ENCODE measurements at places on chromosomes 5 and 9.

DNA sequence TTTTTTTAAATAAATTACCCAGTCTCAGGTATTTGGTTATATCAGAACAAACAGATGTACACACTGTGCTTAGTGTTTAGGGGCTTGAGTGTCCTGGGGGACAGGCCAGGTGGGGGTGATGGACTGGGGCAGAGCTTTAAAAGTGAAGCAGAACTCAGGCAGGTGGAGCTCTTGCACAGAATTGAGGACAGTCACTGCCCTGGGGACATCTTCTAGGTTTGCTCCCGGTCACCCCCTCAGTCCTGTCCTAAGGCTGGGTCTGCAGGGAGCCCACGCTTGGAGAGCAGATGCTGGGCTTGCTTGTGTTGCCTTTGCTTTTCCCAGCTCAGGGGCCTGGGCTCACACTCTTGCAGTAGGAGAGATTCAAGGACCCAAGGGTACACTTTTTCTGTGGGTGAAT lies 10.8 kb downstream of the GADD45G start:
- no peak for DNase-seq

DNA sequence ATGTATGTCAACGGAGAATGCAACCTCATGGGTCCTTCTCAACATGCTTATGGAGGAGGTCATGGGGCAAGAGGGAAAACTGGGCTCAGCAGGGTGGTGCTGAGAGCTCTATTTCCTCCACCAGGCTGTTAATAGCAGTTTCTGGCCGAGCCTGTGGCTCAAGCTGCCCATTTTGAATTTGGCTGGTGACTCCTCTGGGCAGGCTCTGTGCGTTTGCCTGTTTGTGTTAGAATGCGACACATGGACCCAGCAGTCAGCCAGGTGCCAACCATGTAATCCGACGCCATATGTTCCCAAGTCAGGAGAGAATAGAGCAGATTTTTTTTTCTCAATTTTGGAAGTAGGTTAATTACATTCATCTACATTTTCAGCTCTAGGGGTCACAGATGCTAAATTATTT lies 387.7 kb upstream of the CLINT1 start:
- no peak for DNase-seq

DNA sequence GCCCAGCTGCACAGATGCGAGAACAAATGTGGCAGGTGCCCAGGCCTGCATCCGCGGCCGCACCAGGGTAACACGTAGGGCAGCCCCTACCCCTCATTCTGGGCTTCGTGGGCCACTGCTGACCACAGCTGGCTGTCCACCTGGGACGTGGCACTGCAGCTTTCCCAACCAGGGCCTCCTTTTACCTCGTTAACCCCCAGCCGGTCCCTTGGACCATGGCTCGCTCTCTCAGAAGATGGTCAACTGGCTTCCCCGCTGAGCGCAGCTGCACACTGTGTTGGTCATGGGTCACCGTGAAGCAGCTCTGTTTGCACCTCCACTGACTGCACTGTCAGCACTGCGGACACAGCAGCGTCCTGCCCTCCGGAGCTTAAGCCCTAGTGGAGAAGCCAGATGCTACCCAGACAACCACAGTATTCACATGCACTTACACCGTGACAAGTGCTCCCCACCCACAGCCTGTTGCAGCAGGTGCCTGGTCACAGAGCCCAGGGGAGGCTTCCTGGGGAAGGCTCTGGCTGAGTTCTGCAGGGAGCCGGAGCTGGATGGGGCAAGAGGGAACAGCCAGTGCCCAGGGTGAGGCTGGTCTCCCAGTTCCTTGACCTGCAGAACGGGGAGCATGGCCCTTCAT lies 10.5 kb upstream of the PLEKHG4B start:
- DNase-seq, result no peak

- no peak for DNase-seq
Observed at GRCh38 chr5:56565644-56566043, 249.7 kb upstream of the MAP3K1 start.

GRCh38 chr5:94175912-94176311 lies 434.5 kb upstream of the POU5F2 start:
- no peak for DNase-seq

GRCh38 chr5:54309276-54309675 lies 1.1 kb downstream of the ARL15 start:
- no peak for DNase-seq

DNA sequence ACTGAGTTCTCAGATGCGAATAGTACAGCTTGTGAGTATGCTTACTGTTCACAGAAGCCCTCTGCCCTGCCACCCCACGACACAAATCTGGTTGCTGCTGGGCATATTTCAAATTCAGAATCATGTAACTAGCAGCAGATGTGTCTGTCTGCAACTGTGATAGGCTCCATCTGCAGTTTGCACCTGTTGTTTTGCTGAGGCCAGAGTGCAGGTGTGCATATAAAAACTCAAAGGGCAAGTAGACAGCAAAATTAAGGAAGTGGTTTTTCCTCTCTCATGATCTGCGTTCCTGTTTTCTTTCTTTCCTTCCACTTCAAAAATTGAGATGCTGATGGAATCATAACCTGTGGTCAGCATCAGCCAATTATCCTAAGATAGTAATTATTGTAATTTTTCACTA lies 1000.5 kb downstream of the PTPRD start:
- DNase-seq, result no peak

- no peak for DNase-seq
Observed at GRCh38 chr9:130934702-130935647, 4.1 kb downstream of the FIBCD1 start.

DNA sequence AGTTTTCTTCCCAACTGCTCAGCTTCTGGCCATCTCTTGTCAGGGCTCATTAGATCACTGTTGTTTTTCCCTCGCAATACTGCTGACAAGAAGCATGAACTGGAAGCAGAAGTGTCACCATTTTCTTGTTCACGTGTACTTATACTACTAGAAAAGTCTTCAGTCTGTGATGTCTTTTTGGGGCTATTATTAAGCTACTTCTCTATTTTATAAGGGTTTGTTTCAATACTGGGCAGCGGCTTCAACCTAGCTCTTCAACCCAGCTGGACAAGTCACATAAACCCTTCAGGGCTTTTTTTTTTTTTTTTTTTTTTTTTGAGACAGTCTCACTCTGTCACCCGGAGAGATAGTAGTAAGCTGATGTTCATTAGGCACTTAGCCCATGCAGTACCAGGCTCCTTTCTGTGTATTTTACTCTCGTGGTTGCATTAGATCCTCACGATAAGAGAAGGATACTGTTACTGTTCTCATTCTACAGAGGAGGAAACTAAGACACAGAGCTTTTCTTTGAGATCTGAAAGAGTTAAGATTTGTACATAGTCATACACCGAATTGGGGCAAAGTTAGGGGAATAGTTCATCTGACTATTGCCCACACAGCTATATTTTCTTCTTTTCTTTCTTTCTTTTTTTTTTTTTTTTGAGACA lies 20.5 kb downstream of the RAPGEF1 start:
- no peak for DNase-seq

- no peak for DNase-seq
Observed at GRCh38 chr5:60229691-60230185, 336.2 kb upstream of the PDE4D start.

DNA sequence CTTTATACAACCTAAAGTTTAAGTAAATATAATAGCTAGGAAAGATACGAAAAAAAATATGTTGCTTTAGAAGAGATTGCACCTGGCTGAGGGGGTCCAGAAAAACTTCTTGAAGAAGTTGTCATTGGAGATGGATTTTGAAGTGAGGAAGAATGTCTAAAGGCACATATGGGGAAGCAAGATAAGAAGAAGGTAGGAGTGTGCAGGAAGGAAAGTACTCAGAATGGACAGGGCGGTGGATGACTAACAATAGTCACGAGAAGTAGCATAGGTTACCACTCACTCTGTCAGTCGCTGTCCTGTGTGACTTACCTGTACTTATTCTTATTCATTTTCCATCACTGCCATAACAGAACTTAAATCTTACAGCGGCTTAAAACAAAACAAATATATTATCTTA lies 251.6 kb downstream of the GRIA1 start:
- DNase-seq, result no peak

- peak; percentile 71 for DNase-seq
Observed at GRCh38 chr9:133726401-133727276, 11.5 kb downstream of the SARDH start.

GRCh38 chr5:99020698-99021048 lies 91.9 kb upstream of the CHD1 start:
- no peak for DNase-seq

- no peak for DNase-seq
Observed at GRCh38 chr5:2191972-2192371, 309.2 kb upstream of the IRX4 start.

DNA sequence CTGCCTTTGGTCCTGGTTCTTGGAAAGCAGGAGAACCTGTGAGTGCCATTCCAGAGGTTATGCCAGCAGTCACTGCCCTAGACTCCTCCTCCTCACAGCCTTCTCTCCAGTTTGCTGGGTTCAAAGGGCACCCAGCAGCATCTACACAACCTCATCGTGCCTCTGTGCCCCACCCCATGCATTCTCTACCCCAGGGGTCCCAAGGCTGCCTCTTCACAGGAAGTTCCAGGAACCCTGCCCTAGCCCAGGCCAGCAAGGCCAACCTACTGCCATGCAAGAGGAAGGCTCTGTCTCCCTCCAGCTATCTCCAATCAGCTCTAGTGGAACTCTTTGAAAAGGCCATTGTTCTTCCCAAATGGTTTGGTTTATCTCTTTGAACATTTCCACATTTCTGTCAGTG lies 21.2 kb downstream of the ENC1 start:
- no peak for DNase-seq

DNA sequence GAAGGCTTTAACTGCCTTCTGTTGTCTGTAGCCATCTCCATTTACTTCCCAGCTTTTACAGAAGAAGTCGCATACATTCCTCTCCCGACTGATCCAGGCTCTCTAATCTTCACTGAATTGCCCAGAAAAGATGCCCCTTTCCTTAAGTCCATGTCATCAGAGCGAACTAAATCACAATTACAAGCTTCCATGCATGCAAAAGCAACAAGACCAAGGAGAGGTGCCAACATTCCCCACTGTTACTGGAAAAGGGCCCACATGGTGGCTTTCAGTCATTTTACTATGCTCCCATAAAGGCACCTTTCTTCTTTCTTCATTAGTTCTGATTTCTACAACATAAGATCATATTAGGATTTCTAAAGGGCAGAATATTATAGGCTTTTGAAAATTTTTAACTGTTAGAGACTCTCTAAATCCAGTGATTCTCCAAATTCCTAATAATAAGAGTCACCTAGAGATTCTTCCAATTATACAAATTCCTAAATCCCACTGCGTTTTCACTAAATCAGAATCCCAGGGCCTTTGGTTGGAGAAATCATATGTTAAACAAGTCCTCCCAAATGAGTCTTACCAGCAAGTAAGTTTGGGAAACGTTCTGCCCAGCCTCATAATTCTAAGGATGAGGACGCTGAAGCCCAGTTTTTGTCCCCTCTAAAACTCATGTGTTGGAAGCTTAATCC lies 17.0 kb upstream of the ZFR start:
- DNase-seq, result no peak

GRCh38 chr9:110255034-110255462 lies 1.3 kb downstream of the TXN start:
- peak; percentile 41 for DNase-seq

- peak; percentile 13 for DNase-seq
Observed at GRCh38 chr5:21919414-21920022, 933.6 kb downstream of the CDH12 start.

DNA sequence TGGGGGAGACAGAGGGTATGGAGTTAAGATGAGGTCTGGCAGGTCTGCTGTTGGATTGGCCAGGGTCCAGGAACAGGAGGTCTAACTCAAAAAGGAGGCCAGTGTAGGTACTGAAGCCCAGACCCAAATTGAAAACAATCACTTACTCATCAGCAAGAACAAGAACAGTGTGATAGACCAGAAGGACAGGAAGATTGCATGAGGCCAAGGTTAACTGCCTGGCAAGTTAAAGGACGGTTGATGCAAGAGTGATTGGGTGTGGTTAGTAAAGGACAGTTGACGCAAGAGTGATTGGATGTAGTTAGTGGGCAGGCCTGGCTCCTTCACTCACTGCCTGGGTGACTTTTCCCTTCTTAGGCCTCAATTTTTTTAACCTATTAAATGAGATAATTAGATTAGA lies 132.6 kb downstream of the PDZD2 start:
- no peak for DNase-seq

- no peak for DNase-seq
Observed at GRCh38 chr5:142735323-142736246, 34.6 kb upstream of the ARHGAP26 start.

DNA sequence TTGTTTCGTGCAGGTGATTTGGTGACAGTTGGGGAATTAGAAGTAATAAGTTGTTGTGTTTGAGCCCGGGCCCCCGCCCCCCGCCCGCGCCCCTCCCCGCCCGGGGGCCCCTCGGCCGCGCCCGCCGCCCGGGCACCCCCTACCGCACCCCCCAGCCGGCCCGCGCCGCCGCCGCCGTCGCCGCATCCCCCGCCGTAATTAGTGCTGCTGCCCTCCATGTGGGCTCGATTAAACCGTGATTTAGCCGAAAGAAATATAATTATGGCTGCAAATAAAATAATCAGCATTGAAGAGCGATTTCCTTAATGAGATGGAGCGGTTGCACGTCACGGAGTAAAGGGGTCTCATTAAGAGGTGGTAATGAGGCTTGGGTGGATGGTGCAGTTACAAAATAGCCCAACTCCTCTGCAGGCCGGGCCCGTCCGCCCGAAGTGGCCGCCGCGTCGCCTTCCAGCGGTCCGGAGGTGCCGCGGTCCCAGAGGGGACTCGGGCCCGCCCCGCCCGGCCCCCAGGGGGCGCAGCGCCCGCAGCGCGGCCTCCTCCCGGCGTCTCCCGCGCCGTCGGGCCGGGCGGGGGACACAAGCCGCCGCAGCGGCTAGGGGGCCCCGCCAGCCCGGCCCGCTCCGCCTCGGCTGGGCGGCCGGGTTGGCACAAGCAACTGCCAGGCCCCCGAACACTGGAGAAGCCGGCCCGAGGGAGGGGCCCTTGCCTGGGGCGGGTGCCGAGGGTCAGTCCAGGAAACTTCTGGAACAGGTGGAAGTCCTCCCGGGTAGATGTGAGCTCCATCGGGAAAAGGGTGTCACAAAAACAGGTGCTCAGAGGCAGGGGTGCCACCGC lies 6.9 kb upstream of the OTP start:
- DNase-seq, result peak; percentile 69

DNA sequence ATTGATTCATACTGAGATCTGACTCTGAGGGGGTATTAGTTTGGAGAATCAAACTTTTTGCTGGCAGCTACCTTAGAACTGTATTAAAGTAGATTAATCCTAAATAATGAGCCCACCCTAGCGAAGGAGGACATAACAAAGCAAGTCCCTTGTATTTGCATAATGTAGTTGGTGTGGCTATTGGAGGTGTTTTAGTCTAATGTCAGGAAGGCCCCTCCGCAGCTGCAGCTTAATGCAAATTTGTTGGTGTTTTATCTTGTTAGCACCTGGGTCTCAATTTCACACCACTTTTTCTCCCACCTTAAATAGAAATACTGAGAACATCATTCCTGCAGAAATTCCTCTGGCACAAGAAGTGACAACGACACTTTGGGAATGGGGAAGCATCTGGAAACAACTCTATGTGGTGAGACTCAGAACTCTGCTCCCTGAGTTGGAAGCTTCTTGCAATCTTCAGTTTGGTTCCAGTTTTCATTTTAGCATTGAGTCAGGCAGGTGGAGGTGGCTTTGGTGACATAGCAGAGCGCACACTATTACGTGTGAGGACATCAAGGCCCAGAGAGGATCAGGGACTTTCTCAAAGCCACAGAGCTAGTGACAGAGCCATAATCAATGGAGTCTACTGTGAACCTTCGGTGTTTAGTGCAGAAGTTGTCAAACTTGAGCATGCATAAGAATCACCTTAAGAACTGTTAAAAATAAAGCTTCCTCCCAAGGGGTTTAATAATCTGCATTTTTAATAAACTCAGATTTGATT lies 33.9 kb downstream of the DOCK2 start:
- DNase-seq, result no peak
